ENCODE measurements at places on chromosomes 12 and 14.
A peak's percentile ranks its signal among the peaks of the same experiment; 100 is the strongest.

GRCh38 chr12:4108803-4109345, 164.7 kb upstream of the CCND2 start:
- DNase-seq, result no peak

- no peak for DNase-seq
Observed at GRCh38 chr12:1703771-1704722, 13.2 kb downstream of the ADIPOR2 start.

GRCh38 chr14:67396381-67396970, 15.5 kb downstream of the PLEK2 start:
- no peak for DNase-seq

DNA sequence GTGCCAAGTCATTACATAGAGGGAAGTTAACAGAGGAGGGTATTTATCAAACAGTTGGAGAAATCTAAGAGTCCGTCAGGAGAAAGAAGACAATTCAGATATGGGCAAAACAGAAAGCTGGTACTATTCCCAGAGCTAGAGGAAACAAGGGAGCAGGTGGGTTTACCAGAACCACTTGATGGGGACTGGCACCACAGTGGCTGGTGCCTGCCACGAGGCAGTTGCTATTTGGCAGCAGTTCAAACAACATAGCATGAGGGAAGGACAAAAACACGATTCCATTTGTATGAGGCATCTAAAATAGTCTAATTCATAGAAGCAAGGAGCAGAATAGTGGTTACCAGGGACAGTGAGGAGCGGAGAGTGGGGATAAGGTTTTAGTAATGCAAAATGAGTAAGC, 24.6 kb upstream of the KLRD1 start:
- no peak for DNase-seq

DNA sequence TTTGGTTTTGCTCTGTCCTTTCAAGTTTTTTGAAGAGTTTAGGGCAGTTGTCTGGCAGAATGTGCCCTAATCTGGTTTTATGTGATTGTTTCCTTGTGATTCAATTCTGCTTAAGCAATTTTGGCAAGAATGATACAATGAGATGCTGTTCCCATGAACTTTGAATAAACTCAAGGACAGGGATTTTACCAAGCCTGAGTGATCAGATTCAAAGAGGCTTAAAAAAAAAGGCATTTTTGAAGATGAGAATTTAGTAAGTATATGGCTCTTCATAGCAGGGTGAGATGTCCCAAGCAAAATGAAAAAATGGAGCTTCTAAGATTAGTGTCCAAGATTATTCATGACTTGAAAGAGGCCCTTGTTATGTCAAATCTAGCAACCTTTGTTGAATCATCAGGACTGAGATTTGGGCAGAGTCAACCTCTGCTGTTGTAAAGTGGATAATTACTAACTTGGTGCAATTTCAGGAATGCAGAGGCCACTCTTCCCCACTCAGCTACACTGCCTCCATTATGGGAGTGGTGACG, 180.6 kb upstream of the NUDT4 start:
- DNase-seq, result no peak

- DNase-seq, result no peak
Observed at GRCh38 chr14:76564471-76565422, 188.8 kb downstream of the ESRRB start.

DNA sequence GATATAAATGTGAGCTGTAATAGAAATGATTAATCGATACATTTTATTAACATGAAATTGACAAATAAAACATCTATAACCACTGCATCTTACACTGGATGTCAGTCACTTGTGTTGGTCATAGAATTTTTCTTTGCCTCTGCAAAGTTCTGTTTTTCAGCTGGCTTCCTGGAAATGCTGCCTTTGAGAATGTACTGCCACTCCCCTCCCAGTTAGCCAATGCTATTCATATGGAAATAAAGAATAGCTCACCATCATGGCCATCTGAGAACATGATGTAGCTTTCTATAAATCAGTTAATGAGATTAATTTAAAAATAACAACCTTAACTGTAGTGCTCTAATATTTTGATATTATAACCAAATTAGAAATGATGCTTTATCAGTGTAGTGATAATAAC, 41.1 kb downstream of the SLCO1B1 start:
- DNase-seq, result no peak

- DNase-seq, result peak; percentile 5
Observed at GRCh38 chr12:68455691-68456345, 123.7 kb upstream of the MDM1 start.

- DNase-seq, result no peak
Observed at GRCh38 chr14:23430723-23431085, 4.8 kb downstream of the MYH7 start.

DNA sequence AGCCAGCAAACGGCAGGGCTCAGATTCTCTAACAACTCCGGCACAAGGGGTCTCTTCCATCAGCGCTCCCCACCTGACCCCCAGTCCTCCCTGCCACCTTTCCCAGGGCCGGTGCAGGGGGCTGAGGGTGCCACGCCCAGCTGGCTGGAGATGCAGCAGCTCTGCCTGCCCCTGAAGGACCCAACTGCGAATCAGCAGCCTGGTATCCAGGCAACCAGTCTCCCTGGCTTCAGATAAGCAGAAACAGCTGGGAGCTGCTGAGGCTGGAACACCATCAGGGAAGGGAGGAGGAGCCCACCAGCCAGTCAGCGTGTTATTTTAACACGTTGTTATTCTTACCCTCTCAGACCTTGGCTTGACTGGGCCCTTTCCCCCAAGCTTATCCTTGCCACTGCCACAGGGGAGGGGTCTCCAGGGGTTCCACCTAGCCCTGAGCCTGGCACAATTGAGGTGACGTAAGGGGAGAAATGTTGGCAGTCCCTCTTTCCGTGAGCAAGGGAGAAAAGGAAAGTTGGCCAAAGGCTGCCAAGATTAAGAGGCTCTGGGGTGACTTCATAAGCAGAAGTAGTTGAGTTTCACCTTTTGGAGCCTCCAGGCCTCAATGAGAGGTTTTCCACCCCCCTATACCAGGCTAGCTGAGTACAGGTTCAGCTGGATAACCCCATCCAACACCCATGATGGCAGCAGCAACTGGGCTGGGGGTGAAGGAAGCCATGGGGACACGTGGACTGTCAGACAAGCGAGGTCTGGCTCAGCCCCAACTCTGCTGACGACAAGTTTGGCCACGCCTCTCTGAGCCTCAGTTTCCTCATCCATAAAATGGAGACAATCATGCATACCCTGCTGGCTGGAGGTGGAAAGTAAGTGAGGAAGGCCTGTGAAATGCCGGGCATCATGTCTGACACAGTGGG, 91.1 kb downstream of the IRF2BPL start:
- DNase-seq, result no peak

DNA sequence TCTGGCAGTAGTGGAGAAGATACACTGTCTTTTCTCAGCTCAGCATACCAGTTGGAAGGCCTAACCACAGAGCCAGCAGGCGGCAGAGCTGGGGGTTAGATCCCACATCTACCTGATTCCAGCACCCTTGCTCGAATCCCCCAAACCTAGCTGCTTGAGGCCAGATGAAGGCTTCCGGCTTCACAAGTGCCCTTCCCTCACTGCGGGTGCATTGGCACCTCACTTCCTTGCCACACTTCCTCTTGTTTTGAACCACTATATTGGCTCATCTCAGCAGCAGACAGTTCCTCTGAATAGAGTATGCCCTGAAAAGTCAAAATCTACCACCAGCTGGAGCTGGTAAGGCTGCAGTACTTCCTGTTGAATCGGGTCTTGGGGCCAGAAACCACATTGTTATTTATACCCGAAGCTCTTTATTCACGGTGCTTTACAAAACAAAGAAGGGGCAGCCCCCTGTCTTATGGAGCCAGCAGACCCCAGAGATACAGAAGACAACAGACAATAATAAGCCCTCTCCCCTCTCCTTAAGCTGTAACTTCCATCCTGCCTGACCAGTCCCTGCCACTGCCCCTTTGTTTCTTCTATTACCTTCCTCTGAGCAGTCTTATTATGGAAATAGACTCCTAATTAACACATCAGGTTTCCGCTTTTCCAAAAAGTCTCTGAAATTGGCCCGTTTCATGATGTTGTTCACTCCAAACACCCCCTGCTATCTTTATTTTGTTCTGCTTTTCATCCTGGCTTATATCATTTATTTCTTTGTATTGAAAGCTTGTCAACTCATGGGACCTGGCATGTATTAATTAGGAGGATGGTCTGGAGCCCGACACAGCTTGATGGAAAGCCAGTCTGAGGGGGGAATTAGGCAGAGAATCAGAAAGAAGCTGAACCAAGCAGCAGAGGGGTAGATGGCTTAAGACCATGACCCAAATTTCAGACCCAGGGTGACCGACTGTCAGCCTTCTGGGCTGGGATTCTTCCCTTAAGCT, 233.5 kb downstream of the EFCAB11 start:
- DNase-seq, result peak; percentile 98

GRCh38 chr12:103833095-103833775, 7.8 kb downstream of the NT5DC3 start:
- peak; percentile 30 for DNase-seq

- no peak for DNase-seq
Observed at GRCh38 chr12:8912914-8913313, 1.4 kb upstream of the PHC1 start.

DNA sequence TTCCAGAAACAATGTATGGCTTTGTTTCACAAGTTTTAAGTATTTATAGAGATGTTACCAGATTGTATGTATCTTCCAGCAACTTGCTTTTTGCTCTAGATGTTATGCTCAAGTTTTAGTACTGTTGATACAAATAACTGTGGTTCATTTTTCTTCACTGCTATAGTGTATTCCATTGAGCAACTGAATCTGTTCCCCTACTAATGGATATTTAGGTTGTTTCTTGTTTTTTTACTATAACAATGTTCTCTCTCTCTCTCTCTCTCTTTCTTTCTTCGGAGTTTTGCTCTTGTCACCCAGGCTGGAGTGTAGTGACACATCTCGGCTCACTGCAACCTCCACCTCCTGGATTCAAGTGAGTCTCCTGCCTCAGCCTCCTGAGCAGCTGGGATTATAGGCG, 16.6 kb downstream of the HCAR2 start:
- DNase-seq, result no peak

- DNase-seq, result no peak
Observed at GRCh38 chr12:111355201-111355925, 13.5 kb downstream of the PHETA1 start.

DNA sequence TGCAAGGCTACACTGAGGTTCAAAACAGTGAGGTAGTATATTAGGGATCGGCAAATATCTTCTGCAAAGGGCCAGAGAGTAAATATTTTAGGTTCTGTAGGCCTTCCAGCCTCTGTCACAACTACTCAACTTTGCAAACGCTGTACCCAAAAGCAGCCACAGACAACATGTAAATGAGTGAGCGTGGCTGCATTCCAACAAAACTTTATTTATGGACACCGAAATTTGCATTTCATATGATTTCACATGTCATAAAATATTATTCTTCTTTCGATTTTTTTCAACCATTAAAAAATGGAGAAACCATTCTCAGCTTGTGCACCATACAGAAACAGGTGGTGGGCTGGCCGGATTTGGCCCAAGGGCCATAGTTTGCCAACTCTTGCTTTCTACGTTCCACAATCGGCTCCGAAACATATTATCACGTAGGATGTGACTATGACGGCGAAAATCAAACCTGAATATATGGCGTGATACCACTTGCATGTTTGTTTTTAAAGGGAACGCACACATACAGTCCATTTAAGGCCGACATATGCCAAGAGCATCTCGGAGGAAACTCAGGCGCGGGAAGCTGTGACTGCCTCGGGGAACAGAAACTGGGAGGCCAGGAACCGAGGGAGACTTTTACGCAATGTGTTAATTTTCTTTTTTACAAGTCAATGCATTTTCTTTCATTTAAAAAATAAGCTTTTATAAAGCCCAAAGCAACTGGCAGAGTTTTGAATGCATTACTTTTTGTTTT, 7.1 kb downstream of the NCOR2 start:
- DNase-seq, result no peak

DNA sequence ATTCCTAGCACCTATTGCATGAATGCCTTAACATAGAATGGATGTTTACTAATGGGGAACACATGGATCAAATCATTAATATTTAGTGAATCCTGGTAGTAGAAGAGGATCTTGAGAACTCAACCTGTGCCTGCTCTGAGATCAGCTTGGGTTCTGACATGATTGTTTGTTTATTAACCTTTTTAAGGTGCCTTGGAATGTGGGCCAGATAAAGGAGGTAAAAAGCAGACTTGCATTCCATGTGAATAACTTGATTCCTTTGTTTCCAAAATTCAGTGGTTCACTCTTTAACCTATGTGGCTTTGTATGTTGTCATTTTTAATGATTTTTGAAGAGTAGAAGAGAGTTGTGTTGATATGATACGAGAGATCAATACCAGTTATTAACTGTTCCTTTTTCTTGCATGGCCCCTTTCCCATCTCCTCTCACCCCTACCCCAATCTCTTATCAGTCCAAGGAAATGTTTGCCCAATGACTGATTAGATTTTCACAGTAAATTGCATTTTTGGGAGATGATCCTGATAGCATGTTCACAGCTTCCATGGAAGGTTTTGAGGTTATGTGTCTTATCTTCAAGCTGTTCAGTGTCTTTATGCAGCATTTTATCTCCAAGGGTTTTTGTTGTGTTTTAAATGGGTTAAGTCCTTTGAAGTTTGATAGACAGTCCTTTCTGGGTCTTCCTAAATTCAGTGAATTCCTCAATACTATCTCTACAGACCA, 193.7 kb upstream of the FRMD6 start:
- DNase-seq, result no peak

GRCh38 chr12:92123780-92124688, 21.6 kb downstream of the BTG1 start:
- peak; percentile 89 for DNase-seq

DNA sequence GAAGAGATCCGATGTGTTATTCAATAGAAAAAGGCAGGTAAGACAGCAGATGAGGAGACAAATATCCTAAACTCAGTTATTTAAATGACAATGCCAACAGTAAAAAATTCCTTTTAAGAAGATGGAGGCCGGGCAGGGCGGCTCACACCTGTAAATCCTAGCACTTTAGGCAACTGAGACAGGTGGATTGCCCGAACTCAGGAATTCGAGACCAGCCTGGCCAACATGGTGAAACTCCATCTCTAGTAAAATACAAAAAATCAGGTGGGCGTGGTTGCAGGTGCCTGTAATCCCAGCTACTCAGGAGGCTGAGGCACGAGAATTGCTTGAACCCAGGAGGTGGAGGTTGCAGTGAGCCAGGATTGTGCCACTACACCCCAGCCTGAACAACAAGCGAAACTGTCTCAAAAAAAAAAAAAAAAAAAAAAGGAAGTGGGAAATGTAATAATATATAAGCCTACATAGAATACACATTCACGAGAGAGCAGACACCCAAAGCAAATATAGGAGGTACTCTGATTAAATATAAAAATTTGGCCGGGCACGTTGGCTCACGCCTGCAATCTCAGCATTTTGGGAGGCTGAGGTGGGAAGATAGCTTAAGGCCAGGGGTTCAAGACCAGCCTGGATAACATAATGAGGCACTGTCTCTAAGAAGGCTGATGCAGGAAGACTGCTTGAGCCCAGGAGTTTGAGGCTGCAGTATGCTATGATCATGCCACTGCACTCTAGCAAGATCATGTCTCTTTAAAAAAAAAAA, 19.0 kb downstream of the CORO1C start:
- peak; percentile 38 for DNase-seq

DNA sequence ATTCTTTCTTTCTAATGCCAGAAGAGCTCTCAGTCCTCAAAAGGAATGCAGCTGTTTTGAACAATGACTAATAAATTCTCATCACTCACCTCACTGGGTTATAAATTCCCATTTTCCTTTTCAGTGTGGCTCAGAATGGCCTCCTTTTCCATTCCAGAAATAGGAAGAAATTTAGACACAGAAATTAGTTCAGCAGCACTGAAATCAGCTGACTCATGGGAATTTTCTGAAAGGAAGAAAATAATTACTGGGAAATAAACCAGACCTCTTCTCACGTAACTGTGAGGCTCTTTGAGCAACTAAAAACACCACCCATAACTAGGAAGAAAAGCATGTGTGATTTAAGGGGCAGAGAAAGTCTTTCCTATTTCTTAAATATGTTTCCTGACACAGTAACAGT, 23.8 kb downstream of the CD163 start:
- DNase-seq, result no peak
